Stimulated activated CD4-positive, alpha-beta T cell treated with anti-CD3 and anti-CD28 coated beads, Interleukin-12 subunit alpha, Interleukin-12 subunit beta, amount 100 ng/mL, for 4 hours (primary cell): ENCODE measurements at places on chromosomes 11 and 22.

GRCh38 chr11:32152821-32153220, 61.9 kb downstream of the RCN1 start:
- DNase-seq: no peak

GRCh38 chr11:35160902-35161597, 22.1 kb downstream of the CD44 start:
- no peak for DNase-seq

DNA sequence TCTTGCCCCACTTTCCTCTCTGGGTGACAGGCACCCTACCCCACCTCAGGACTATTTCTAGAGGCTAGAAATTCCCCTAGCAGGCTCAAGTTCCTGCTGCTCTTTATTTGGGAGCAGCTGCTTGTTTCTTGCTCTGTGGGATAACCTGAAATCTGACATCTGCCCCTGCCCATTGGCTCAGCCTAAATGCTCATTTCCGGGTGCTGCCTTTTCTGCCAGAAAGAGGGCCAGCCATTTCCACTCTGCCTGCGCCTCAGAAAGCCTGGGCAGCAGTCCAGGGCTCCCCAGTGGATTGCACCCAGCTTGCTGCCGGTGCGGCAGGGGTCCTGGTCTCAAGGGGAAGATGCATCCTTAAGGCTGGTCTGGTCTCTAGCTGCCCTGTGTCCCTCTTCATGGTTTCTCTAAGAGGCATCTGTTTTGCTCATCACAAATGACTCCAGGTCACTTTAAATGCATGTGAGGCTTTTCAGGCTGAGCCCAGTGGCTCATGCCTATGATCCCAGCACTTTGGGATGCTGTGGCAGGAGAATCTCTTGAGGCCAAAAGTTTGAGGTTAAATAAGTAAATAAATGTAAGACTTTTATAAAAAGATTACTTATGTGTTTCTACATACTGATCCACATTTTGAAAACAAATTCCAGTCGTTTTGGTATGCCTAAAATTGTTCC, 10.3 kb upstream of the PNPLA5 start:
- no peak for DNase-seq

DNA sequence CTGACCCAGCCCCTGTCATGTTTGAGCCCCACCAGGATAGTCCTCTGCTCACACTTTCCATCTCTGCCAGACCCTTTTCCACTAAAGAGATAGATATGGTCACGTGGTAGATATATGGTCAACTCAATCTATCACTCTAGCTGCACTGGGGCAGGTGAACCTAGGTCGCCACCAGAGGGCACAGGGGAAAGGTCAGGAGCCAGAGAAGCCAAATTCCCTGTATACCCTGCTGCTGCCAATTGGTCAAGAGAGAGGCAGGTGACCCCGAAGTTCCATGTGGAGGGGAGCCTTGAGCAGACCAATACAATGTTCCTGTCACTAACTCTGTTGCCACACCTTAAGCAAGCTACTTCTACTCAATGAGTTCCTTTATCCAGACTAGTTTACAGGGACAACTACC, 101.1 kb upstream of the GALNT18 start:
- no peak for DNase-seq

DNA sequence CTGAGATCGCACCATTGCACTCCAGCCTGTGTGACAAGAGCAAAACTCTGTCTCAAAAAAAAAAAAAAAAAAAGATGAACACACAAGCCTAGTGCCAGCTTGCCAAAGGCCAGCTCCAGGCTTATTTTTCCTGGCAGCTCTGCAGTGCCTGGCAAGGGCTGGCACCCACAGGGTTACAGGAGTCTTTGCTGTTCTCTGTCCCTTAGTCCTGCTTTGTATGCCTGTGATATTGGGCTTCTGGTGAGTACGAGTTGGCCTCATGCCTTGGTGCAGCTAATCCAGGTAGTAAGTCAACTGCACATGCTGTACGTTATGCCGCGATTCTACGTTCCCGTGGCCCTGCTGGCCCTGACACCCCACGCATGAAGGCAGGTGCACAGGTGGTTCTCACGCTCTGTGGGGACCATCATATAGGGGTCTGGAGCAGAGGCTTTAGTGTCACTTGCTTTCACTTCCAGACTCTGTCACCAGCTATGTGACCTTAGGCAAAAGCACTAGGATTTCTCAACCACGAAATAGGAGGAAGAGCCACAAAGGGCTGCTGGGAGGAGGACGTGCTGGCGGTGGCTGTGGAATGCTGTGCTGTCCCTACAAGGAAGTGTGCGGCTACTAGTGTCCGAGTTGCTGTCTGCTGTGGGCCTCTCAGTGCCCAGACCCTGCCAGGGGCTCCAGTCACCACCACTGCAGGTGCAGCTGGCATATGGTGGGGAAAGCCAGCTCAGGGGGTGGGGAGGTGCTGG, 21.4 kb upstream of the RASL10A start:
- no peak for DNase-seq

DNA sequence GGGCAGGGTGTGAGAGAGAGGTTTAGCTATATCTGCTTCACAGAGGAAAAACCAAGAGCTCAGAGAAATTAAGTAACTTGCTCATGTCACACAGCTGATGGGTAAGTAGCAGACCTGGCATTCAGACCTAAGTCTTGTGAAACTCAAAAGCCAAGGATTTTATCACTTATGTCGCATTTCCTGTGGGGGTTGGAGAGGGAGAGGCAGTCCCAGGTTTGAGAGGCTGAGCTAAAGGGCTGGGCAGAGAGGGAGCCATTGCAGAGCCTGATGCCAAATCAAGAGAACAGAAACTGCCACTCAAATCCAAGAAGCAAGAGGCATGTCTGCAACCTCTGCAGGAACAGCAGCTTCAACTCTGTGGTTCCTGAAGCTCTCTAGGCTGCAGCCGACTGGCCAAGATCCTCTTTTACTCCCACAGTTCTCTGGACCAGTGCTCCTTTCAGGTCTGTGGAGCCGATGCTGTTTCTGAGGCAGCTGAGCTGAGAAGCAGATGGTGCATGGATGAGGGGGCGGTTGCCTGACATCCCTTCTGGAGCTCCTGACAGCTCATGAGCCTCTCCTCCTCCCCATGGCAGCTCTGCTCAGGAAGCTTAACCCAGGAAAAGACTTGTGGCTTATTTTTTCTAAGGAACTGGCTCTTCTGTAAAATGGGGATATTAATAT, 47.6 kb upstream of the NAV2 start:
- no peak for DNase-seq

GRCh38 chr11:1155274-1155693, 2.5 kb upstream of the MUC5AC start:
- no peak for DNase-seq

- DNase-seq: no peak
Measured at GRCh38 chr22:39958009-39958711, 2.0 kb upstream of the TMA7B start.

DNA sequence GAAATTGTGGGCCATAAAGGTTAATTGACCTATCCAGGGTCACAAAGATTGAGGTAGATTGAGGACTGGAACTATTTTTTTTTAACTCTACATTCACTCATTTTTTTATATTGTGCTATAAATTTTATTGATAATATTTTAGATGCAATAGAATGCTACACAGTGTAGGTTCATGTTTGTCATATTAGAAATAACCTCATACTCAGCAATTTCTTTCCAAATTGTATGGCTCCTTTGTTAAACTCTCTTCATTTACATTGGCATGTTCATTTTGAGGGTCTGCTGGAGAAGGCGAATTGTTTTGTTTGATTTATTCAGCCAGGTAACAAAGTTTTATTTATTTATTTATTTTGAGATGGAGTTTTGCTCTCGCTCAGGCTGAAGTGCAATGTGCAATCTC, 44.6 kb downstream of the UVRAG start:
- DNase-seq: no peak

- no peak for DNase-seq
Measured at GRCh38 chr22:30204742-30205111, 41.8 kb downstream of the LIF start.

- no peak for DNase-seq
Measured at GRCh38 chr11:106464728-106465127, 387.3 kb downstream of the AASDHPPT start.

DNA sequence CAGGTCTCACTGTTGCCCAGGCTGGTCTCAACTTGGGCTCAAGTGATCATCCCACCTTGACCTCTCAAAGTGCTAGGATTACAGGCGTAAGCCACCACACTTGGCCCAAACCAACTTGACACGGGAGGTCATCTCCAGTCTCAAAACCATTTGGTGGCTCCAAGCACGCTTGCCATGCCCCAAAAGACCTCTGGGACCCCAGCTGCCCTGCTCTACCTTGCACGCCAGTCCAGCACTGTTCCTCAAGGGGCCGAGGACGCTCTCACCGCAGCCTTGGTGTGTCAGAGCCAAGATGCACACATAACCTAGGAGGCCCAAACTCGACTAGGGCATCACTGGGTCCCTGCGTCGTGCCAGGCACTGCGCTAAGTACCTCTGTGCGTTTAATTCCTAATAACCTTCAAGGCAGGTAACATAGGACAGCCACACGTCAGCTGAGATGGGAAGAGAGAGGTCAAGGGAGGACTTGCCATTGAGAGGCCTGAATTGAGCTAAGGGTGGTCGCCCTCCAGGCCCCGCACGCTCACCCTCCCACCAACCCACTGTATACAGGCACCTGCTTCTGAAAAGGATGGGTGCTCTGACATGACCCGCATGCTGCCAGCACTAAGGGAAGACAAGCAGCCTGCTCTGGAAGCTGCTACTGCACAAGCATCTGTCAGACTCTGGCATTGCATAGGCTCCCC, 4.6 kb upstream of the GAS2L1 start:
- DNase-seq: no peak

DNA sequence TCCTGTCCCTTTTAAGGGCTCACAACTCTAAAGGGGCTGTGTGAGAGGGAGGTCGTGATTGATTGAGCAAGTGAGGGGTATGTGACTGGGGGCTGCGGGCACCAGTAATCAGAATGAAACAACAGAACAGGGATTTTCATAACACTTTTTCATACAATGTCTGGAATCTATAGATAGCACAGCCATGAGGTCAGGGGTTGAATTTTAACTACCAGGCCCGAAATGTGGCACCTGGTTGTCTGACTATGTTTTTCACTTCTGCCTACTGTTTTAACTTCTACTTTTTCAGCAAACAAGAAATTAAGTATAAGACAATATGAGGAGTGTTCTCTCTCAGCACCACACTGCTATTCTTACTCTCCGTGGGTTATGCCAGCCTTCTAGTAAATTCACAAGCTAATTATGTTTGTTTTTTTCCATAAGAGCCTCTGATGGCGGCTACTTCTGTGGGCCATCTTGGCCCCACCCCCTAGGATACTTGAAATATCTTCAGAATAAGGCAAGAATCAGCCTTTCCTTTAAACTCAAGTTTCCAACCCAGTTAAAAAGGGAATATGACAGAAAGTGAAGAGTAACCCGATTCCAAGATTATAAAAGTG, 552.8 kb upstream of the CHORDC1 start:
- no peak for DNase-seq
